Stimulated activated CD4-positive, alpha-beta T cell treated with anti-CD3 and anti-CD28 coated beads, Interleukin-15, amount 100 ng/mL, for 1 hour (primary cell): ENCODE measurements at places on chromosomes 6 and 20.

DNA sequence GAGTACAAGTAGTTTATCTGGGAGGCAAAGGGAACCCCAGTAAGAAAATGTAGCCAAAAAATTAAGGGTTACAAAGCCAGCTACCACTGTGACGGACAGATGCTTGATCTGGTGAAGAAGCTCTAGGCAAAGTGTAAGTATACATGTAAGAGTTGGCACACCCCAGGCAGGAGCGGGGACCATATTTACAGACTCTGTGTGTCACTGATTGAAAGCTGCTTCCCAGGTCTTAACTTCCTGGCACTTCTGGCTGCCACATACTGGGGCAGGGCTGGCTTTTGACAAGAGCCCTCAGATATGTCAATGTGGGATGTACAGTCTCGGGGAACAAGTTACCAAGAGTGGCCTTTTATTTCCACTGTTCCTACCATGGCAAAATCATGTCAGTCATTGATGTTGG lies 48.0 kb upstream of the BCLAF1 start:
- no peak for DNase-seq

GRCh38 chr6:83948851-83949250 lies 84.7 kb upstream of the MRAP2 start:
- DNase-seq, result no peak

DNA sequence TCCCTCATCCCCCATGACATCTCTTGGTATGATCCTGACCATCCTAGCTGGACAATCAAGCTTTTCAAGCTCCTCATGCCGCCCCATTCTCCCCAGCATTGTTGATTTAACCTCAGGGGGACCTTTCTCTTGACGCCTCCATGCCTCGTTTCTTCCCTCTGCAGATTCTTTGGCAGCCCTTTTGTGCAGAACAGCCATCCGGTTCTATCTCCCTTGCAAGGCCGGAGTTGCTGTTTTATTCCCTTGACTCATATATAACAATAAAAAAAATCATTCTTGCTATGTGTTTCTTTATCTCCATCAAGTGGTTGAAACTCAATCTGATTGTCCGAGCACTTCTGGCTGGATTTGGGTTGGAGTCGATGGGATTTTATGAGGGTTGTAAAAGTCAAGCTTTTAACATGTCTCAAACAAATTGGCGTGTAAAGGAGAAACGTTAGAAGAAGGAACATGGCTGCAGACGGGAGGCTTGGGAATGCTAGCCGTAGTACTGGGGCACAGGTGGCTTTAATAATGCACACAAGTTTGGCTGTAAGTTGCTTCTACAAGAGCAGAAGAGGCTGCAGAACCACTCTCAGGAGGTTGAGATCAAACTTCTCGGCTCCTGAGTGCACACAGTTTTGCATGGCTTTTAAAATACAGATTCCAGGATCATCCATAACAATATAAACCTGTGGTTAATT lies 3.9 kb upstream of the SULF2 start:
- DNase-seq, result no peak

- no peak for DNase-seq
Observed at GRCh38 chr6:138521790-138522189, 22.5 kb upstream of the NHSL1 start.

GRCh38 chr6:129677620-129678325 lies 32.2 kb downstream of the ARHGAP18 start:
- no peak for DNase-seq

GRCh38 chr6:23637296-23637695 lies 488.7 kb upstream of the NRSN1 start:
- no peak for DNase-seq

- no peak for DNase-seq
Observed at GRCh38 chr6:3940703-3941102, 91.5 kb downstream of the FAM50B start.

- DNase-seq, result no peak
Observed at GRCh38 chr6:108737594-108738546, 110.4 kb upstream of the ARMC2 start.

GRCh38 chr20:18416486-18416885 lies 50.3 kb downstream of the DZANK1 start:
- DNase-seq, result no peak

DNA sequence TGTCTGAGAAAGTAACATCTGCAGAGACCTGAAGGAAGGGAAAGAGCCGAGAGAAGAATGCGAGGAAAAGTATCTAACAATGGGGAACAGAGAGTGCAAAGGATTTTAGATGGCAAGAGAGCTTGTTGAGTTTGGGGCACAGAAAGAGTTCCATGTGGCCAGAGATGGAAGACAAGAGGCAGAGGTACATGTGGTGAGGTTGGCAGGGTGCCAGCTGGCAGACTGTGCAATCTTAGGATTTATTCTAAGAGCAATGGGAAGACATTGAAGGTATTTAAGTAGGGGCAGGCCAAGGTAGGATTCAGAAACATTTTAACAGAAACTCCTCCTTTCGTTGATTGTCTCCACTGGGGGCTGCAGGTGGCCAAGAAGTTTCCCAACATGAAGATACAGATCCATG lies 20.4 kb upstream of the LBP start:
- no peak for DNase-seq

GRCh38 chr6:151609146-151609902 lies 115.5 kb downstream of the CCDC170 start:
- no peak for DNase-seq

DNA sequence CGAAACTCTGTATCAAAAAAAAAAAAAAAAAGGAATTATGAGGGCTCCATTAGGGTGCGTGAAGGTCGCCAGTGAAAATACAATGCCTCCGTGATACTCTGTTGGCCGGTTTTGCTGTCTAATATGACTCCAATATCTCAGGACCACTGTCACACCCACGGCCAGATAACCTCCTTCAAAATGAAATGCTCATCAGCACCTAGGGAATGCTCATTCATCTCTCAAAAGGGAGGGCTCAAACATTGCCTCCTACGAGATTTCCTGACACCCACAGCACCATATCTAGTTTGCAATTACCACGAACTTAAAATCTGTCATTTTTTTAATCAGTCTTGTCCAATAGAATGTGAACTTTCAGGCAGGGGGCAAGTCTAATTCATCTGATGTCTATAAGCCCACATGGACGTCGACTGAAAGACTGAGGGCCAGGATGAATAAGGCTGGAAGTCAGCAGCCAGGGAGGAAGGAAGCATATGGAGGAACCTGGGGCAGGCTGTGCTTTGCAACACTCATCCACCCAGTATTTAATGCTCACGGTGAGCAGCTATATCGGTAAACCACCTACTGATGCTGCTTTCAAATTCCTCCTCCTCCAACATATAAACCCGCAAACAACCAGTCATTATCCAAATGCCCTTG lies 42.8 kb downstream of the MAP3K5 start:
- no peak for DNase-seq

DNA sequence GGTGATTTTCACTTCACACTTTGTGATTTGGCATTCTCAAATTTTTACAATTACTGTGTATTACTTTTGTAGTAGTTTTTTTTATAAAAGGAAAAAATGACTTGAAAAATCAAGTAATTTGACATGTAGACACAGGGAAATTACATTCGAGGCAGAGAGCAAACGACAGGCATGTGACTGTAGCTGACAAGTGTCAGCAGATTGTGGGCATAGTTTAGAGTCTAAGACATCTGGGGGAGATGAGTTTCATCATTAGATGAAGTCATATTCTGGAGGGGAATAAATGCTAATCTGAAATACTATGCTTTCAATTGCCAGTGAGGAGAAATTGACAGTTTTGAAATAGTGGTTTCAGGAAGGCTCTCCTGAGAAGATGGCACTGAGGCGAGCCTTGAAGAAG lies 126.0 kb downstream of the MTHFD1L start:
- no peak for DNase-seq

DNA sequence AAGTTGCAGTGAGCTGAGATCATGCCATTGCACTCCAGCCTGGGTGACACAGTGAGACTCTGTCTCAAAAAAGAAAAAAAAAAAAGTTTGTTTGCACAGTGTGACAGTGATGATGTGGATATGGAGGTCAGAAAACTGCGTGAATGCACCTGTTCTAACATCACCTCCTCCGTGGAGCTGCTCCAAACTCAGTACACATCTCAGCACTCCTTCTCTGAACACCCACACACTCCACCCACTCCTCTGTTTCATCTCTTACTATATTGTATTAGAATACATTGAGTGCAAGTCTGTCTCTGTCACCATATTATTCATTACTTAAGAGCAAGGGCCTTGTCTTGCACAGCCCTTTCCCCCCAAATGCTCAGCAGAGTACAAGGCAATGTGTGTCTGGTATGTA lies 51.5 kb upstream of the ENPP4 start:
- DNase-seq, result no peak

- no peak for DNase-seq
Observed at GRCh38 chr6:165819394-165819793, 156.4 kb upstream of the PDE10A start.

- DNase-seq, result no peak
Observed at GRCh38 chr6:134663800-134664535, 285.9 kb downstream of the ALDH8A1 start.

GRCh38 chr6:144561455-144562043 lies 276.4 kb downstream of the UTRN start:
- no peak for DNase-seq

- no peak for DNase-seq
Observed at GRCh38 chr6:164022632-164023031, 608.1 kb downstream of the QKI start.

DNA sequence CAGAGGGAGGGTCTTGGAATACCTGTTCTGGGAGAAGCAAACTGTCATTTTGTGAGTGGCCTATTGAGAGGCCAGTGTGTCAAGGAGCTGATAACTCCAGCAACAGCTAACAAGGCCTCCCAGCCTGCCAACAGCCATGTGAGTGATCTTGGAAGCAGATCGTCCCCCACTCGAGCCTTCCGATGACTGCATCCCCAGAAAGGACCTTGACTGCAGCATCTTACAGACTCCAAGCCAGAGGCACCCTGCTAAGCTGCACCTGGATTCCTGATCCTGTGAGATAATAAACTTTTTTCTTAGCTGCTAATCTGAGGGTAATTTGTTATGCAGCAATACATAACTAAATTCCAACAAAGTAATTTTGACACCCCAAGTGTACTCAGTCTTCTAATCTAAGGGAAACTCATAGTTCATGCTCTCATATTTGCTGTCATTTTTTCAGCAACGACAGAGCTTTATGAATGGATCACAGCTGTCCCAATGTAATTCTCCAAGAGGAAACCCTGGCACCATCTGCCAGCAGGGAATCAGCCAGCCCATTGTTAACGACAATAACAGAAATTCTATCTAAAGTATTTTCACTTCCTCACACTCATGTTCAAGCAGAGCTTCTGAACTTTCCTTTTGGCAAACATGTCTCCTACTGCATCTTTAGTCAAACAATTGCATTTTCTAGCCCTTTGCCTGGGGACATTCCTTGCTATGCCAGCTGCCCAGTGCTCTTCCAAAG lies 470.2 kb upstream of the BTBD3 start:
- no peak for DNase-seq

- no peak for DNase-seq
Observed at GRCh38 chr20:2114990-2115681, 13.5 kb downstream of the STK35 start.

DNA sequence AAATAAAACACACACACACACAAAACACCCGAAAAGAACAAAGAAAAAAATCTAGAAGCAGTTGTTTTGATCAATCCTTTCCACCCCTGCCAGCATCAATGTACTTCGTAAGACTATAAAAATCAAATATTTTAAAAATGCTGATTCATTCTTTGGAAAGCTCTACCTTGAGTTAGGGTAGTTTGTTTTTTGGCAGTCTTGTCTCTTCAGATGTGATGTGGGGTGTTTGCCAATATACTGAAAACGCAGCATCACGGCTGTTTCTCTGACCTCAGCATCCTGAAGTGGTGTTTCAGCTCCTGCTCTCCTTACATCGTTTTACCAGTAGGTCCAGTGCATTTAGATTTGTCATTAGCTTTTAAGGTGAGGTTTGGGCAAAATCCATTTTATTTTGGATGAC lies 526.0 kb downstream of the UTRN start:
- DNase-seq, result no peak

GRCh38 chr6:151493161-151493803 lies 535 bp upstream of the CCDC170 start:
- DNase-seq, result no peak

DNA sequence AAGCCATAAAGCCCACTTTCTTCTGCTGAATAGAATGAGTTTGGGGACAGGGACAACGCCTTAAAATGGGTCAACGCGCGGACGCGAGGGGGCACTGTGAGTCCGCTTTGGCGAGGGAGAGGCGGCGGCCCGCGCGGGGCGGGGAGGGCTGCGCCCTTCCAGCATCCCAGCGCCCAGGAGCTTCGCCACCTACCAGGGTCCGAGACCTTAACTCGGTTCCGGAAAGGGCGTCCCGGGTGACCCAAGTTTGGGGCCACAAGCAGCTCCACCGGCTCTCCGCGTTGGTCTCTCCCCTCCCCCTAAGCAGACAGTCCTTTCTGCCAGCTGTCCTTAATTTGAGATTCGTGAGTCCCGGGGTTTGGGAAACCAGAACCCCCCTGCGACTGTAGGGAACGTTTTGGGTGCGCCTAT lies 1.8 kb upstream of the SAMD5 start:
- DNase-seq, result peak; percentile 18

- DNase-seq, result no peak
Observed at GRCh38 chr6:25447570-25447929, 168.4 kb downstream of the CARMIL1 start.

GRCh38 chr6:107877968-107878367 lies 53.9 kb upstream of the SCML4 start:
- no peak for DNase-seq

GRCh38 chr6:6392214-6393068 lies 72.0 kb upstream of the F13A1 start:
- DNase-seq, result no peak

- no peak for DNase-seq
Observed at GRCh38 chr20:62252342-62252966, 14.1 kb downstream of the OSBPL2 start.

DNA sequence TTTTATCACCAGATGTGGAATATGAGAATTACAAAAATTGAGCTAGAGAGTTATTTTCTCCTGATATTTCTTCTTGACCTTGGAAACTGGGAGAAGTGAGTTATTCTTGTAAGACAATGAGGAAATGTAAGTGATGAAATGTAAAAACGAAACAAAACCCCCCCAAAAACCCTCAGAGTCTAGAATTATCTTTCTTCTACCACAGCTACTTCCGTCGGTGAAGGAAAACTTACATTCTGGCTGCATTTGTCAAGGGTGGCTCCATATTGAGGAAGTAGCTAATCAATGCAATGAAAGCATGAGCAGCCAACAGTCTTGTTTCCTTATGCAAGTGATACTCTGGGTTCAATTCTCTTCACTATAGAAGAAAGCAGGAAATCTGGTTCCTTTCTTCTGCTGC lies 661.7 kb upstream of the CITED2 start:
- DNase-seq, result no peak

DNA sequence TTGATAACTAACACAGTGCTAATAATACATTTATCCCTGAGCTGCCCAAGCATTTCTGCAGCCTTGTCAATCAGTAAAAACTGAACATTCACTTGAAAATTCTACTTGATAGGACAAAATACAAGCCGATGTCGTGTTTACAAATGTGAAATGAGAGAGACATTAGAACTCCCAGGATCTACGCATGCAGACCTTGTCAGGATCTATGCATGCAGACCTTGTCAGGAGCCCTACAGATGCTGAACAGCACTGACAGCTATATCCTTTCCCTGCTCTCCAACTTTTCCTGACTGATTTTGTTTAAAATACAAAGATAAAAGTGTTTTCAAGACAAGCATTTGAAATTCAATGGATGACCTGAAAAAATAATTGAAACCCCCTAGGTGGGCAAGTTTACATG lies 28.9 kb downstream of the INSM1 start:
- no peak for DNase-seq
